ENCODE measurements at places on chromosomes 4 and X.

- no peak for DNase-seq
These were observed 12.0 kb downstream of the RPS6KA6 start for GRCh38 chrX:84175958-84176357.

DNA sequence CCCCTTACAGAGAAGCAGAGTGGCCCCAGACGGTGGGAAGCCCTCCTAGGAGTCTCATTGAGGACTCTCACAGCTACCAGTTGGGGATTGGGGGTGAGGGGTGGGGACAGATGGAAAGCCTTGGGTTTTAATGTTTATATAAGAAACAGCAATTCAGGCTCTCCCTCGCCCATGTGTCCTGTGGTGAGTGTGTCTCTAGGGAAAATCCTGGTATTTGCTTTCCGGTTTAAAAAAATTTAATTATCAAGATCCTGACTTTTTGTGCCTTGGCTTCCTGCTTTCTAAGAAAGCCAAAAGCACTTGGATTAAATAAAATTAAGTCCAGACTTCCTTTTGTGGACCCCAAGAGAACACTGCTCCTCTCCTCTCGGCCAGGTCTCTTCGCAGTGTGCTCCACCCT lies 93.8 kb downstream of the SOWAHB start:
- DNase-seq: no peak

- DNase-seq: no peak
These were observed 465 bp downstream of the BMPR1B start for GRCh38 chr4:94758141-94758699.

- no peak for DNase-seq
These were observed 182.8 kb upstream of the GRID2 start for GRCh38 chr4:92120810-92121498.

GRCh38 chr4:124762956-124763355 lies 50.4 kb upstream of the ANKRD50 start:
- no peak for DNase-seq

DNA sequence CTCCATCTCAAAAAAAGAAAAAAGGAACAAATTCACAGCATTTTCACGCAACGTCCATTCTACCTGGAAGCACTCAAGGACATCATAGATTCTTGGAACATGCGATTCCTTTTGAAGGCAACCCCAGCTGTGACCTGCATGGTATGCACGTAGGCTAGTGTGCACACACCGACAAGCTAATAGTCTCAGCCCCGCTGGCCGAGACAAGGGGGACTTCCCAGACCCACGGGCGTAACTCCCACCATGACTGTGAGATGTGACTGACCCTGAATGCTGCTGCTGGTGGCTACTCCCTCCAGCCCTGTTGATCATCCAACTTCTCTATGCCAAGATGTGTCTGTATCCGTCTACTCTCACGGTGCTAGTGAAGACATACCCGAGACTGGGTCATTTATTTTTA lies 78.3 kb downstream of the CRLF2 start:
- DNase-seq: no peak

- DNase-seq: no peak
These were observed 19.0 kb upstream of the DDX60 start for GRCh38 chr4:168337550-168337940.

Data from NCI-H2029 treated with DMSO at 0.1 percent for 48 hours (cell line).